ENCODE measurements at places on chromosomes 7 and 10. TPM values are rescaled to one million over a fixed set of nuclear protein-coding genes. Genes with fewer than 3 reads are reported as not detected.

CDNF gene
- total RNA-seq, result 2.3 TPM

C10orf105 gene
- not detected for total RNA-seq

ZNF680 gene
- total RNA-seq, result 28.2 TPM

NACAD gene
- 5.3 TPM for total RNA-seq

IFIT1B gene
- 0.81 TPM for total RNA-seq

All from cardiac septum (tissue), 1 donor.